ENCODE measurements at places on chromosomes 4 and X.

DNA sequence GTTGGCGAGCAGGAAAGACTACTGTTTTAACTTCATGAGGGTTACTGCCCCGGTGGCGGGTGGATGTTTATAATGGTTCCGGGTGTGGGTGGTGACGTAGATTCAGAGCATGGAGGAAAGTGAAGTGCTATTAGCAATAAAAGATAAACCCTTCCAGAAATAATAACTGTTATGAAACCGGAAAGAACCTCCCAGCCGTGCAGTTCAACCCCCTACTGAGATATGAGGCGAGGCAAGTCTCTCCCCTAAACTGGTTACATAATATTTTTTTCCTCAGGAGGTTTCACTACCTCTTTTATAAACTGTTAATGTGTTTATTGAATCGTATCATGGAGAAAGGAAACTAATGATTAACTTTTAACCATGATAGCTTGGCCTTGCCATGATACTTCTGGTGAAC is 33.9 kb upstream of the STIM2 start:
- no peak for DNase-seq

DNA sequence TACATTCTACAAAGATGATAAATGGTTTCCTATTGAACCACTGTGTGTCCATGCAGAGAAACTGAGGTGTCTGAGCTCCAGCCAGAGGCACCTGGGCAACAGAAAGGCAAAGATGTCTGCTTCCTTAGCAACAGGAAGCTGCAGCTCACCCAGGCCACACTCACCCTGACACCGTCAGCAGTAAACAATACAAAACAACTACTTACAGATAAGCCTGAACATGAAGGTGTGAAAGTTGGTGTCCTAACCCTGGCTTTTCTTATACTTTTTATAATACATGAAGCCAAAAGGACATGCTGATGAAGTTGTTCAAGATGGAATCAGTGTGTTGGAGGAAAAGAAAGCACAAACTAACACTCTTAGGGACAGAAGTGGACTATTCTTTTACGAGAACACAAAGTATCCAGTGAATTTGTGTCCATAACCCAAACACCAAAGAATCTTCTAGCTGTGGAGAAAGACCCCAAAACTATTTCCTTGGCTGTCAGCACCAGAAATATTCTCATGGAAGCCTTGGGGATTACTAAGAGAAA is 117.3 kb downstream of the SYNPO2 start:
- peak; percentile 35 for DNase-seq

- no peak for DNase-seq
These were observed 47.8 kb downstream of the GAB1 start for GRCh38 chr4:143384381-143384994.

GRCh38 chr4:39232100-39232499 is 49.8 kb downstream of the WDR19 start:
- no peak for DNase-seq

GRCh38 chr4:85368932-85369331 is 106.0 kb upstream of the ARHGAP24 start:
- no peak for DNase-seq

DNA sequence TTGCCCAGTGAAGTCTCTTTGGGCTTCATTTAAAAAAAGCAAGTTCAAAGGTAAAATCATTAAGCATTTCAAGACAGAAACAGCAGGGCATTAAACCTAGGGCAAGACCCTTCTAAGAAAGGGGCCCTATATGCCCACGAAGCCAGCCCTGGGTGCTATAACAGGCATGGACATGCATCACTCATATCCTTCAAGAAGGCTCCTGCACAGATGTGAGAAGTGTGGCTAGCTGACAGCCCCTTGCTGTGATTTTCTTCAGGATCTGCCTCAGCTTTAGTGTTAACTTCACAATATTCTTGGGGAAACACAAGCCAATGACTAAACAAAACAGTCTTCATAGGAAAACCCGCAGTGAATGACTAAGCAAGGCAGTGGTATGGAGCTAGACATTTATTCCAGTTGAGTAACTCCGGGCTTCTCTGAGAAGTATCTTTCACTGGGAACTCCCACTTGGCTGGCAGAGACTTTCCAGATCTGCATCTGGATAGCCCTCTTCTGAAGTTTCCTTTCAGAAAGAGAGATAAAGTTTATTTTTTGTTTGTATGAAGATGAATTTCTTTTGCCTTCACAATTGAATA is 11.9 kb upstream of the MAOA start:
- peak; percentile 79 for DNase-seq

GRCh38 chr4:187726485-187726884 is 269.1 kb upstream of the ZFP42 start:
- DNase-seq, result no peak

- DNase-seq, result no peak
These were observed 119.6 kb upstream of the LDB2 start for GRCh38 chr4:17018013-17018412.

DNA sequence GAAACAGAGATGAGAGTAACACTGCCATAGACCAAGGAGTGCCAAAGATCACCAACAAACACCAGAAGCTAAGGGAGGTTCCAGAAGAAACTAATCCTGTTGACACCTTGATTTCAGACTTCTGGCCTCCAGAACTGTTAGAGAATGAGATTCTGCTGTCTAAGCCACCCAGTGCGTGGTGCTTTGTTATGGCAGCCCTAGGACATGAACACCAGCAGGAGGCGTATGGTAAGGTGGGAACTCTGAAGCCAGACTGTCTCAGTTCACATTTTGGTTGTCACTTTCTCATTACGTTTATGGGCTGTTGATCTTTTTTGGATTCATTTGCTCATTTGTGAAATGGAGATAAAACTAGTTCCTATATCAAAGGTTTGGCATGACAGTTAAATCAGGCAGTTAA is 142.9 kb downstream of the DCHS2 start:
- no peak for DNase-seq

- DNase-seq, result peak; percentile 28
These were observed 16.3 kb downstream of the WDR13 start for GRCh38 chrX:48613502-48614160.

DNA sequence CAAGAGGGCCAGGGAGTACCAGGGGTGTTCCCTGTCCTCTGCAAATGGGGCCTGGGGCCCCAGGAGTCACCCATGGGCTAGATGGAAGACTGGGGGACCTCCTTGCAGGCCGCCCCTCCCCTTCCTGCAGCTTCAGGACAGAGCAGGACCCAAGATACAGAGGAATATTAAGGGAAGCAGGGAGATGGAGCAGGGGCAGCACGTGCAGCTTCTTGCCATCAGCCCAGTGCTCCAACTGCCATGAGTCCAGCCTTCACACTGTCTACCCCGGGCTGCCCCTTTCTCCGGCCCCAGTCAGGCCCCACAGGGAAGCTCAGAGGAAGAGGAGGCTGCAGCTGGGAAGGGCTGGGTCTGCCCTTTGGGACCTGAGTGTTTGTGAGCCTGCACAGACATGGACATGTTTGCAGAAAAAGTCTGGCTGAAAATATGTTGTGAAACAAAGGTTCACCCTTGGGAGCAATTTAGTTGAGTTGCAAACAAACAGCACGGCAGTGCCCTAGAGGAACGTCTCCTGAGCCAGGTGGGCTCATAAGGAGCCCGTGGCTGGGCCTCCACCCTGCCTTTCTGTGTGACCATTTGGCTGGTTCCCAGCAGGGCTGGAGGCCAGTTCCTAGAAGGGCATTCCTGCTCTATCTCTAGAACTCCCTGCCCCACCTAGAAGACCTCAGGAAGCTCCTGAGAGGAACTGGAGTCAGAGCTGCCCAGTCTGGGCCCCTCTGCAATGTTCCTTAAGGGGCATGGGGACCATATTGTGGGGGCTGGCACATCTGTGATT is 8.9 kb downstream of the FATE1 start:
- no peak for DNase-seq

DNA sequence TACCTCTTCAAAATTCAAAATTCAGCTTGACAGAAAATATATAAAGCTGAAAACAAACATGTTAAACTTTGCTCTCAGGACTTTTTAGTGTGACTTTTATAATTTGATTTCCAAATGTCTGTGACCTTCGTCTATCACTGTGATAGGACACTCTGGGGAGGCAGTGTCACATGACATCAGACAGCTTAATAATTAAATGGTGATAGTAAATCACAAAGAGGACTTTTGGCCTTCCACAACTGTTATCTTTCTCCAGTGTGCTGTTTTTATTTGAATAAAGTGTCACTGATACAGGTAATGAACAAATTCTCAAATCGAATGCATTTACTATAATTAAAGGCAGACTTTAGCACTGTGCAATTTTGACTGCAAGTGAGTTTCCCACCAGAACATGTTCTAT is 83.1 kb downstream of the MID1 start:
- no peak for DNase-seq

GRCh38 chrX:132375941-132376340 is 112.9 kb downstream of the MBNL3 start:
- DNase-seq, result no peak

- peak; percentile 68 for DNase-seq
These were observed 12.2 kb downstream of the EGFL6 start for GRCh38 chrX:13581554-13581953.

DNA sequence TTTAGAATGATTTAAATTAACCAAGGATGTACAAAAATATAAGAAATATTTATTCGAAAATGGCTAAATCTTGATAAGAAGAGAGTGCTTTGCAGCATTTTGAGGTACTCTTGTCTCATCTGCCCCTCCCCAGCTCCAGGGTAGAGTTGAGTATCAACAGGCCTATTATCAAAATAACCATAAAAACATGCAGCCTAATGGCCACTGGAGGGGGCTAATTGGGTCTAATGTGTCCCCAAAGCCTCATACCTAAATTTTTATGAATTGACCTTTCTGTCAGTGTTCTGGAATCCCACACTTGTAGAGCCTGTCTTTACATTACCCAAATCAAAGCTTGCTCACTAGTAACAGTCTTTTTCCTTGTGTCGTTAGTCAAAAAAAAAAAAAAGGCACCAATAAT is 544.9 kb upstream of the CPXCR1 start:
- DNase-seq, result no peak

GRCh38 chrX:102684772-102685520 is 27.3 kb upstream of the GPRASP2 start:
- no peak for DNase-seq

- DNase-seq, result no peak
These were observed 31.2 kb downstream of the PHEX start for GRCh38 chrX:22063284-22063683.

DNA sequence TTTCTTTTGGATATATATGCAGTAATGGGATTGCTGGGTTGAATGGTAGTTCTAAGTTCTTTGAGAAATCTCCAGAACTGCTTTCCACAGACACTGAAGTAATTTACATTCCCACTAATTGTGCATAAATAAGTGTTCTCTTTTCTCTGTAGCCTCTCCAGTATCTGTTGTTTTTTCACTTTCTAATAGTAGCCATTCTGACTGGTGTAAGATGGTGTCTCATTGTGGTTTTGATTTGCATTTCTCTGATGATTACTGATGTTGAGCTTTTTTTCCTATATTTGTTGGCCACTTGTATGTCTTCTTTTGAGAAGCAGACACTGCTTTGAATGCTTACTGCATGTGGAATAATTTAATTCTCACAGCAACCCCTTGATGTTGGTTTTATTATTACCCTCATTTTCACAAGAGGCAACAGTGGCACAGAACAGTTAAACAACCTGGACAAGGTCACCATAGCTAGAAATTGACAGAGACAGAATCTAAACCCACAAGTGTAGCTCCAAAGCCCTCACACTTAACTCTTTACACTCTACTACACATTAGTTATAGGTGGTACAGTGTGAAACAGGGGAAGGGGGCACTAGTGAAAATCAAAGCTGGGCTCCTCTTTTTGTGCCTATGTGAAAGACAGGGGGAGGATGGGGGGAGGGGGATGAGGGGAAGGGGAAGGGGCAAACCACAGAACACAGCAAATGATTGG is 96.1 kb downstream of the REELD1 start:
- no peak for DNase-seq

DNA sequence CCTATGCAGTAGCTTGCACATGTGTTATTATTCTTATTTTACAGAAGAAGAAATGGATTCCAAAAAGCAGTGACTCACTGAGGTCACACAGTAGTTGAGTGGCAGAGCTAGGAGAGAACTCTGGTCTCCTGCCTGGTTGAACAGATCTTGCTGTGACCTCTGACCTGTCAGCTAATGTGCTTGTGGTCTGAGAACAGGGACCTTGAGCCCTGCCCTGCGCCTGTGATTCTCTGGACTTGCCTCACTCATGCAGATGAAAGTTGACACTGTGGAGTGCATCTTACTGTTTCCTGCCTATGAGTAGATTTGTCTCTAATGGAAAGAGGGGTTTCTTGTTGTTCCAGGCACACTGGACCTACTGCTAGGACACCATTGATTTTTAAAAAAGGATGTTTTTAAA is 32.3 kb downstream of the ETNPPL start:
- no peak for DNase-seq

GRCh38 chr4:140450352-140450751 is 22.9 kb upstream of the CLGN start:
- no peak for DNase-seq

DNA sequence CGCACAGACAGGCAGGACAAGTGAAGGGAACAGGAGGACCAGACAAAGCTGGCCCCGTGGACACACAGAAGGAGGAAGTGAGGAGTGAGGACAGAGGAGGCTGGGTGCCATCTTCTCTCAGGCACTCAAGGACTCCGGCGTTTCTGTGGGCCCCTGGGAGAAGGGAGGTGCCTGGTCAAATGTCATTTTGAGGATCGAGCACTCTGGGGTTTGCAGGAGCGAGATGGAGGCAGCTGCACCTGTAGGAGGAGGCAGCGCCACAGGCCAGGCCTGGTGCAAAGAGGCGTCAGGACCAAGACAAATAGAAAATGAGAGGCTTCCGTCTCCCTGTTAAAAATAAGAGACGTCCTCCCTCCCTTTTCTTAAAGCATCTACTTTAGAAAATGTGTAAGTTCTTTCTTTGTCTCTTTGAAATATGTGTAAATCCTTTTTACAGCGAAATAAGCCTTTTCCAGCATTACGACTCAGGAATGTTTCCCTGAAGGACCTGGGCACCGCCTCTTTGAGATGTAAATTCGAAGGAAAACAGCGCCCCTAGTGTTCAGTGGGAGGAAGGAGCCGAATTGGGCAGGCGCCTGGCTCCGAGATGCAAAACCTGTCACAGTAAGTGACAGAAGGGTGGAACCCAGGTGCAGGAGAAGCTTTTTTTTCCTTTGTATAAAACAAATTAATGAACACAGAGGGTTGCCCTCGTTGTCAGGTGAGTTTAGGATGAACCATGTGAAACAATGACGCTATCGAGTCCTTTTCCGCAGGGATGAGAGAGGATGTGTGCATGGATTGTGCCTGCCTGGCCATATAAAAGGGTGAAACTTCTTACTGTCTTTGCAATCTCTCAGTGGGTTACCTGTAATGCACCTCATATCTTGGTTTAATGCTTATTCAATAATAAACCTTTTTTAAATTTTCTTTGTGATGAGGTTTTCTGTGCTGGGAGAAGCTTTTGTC is 1.4 kb upstream of the C4orf50 start:
- DNase-seq, result peak; percentile 53

- DNase-seq, result peak; percentile 32
These were observed 67.7 kb upstream of the PGRMC2 start for GRCh38 chr4:128355305-128355704.

DNA sequence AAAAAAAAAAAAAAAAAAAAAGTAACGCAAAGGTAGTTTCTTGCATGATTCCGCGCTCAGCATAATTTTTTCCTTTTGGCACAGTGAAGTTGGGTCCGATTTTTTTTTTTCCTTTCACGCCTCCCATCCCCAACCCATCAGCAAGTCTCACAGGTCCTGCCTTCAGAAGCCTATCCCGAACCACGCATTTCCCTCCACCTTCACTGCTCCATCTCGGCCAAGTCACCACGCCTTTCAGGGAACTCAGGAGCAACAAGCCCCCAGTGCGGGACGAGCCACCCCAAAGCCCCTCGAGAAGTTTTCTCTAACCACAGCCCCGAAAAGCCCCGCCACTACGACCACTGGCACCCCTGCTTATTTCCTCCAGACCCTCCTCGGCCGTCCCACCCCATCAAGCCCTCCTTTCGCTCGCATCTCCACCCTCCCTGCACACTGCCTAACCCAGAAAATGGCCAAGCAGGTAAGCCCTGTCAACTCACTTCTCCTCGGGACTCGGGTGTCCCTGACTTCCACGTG is 1.0 kb downstream of the SLBP start:
- no peak for DNase-seq

All from fibroblast of skin of scalp (primary cell).